CD4-positive, alpha-beta T cell treated with Interleukin-10 for 1 hour (primary cell): ENCODE measurements at places on chromosomes 5 and 9.

DNA sequence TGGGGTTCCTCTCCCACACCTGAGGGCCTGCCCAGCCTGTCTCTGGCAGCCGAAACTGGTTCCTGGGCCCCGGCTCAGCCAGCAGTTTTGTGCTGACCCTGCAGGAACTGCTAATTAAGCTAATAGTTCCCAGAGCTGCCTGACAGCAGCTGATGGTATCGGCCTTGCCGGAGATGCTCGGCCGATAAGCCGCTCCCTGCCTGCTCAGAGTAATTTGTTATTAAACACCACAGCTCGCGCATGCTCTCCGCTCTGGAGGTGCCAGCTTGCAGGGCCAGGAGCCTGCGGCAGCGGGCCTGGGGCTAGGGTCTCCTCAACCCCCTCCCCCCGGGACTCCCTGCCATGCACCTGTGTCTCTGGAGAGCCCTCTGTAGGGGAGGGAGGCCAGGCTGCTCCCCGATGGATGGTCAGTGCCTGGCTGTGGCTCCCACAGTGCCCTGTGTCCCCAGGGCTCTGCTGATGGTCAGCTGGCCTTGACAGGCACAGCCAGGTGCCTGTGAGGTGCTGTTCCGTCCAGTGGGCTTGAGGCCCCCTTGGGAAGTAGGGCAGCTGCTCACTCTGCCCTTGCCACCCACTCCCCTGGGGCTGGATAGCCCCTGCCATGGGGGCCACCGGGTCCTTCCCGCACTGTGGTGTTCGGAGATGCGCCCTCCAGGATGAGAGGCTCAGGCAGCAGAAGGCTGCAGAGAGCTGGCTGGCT lies 41.7 kb downstream of the RXRA start:
- DNase-seq, result no peak

DNA sequence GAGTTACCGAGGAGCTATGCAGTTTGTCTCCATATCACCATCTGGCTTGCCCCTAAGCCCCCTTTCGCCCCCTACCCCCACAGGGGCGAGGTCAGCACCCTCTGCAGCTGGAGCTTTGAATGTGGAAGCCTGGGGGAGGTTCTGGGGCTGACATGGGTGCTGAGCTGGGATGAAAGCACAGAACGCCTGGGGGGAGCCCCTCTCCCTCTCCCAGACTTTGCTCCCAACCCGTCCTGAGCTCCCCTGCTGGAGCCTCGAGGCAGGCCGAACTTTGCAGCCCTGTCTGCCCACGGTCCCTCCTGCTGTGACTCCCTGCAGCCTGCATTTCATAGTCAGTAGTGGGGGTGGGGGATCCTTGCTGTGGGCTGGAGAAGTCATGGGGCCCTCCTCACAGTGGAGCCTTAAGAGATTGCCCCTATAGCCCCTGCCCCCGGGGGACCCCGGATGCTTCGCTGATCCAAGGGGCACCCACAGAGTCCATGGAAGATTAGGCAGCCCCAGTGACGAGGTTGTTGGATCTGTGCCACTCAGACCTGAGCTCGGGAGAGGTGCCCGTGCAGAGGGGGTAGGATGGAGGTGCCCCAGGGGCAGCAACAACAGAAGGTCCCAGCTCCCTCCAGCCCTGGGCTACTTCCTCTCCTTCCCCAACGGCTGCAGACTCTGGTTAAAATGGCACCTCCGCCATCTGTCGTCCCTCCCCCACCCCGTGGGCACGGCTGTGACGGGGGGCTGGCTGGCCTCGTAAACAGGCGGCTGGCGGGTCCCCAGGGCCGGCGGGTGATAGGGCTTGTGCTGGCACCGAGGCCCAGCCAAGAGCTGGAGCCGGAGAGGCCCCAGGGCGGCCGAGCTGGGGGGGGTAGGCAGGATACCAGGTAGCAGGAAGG lies 162.0 kb downstream of the C9orf50 start:
- peak; percentile 25 for DNase-seq

DNA sequence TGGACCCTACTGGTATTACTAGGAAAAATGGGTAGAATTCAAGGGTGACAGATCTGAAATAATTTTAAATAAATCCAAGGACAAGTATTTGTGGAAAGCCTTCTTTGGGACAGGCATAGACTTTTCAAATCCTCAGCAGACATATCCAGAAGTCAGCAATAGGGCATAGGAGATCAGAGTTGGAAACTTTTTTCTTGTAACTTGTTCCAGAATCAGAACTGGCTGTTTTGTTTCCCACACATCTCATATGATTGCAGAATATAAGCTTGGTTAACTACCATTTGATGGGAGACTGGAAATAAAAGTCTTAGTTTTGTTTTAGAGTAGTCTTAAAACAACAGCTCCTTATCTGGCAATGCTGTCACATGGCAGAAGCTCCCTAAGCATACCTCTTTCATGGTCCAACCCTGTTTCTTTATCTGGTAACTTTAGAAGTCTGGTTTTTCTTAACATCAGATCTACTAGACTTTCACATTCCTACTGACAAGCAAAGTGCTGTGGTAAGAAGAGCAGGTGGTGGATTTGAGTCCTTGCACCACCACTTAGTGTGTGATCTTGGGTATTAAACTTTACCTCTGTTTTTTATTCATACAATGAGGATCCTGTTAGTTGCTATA lies 25.1 kb downstream of the XRCC4 start:
- DNase-seq, result no peak

- peak; percentile 64 for DNase-seq
Observed at GRCh38 chr9:136726631-136727191, 14.3 kb downstream of the DIPK1B start.

DNA sequence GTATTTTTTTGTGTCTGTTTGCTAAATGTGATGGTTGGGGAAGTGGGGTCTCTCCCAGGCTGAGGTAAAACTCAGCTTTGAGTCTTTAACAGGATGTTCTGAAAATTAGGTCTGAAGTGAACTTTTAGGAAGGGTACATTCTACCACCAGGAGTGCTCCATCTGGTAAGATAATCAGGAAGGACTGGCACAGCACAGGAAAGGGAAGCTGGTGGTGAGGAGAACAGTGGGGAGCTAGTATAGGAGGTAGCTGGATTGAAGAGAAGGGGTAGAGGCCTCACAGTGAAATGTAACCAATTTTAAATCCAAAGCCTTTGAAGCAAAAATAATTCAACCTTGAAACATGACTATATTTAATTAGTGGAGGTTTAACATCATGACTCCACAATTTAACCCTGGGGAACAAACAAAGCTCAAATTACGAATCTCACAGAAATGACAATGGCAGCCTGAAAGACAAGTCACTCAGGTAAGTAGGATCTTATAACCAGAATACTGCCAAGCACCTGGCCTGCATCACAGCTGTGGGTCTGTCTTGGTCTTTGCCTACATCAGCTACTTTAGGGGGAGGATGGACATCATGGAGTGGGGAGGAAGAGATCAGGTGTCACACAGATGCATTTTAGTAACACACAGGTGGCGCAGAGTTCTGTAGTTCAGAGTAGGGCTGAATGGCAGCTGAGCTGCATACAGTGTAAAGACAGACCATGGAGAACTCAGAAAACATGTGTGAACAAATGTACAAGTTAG lies 445.3 kb downstream of the DMRT2 start:
- no peak for DNase-seq

- DNase-seq, result no peak
Observed at GRCh38 chr9:21653091-21653490, 149.3 kb upstream of the MTAP start.

DNA sequence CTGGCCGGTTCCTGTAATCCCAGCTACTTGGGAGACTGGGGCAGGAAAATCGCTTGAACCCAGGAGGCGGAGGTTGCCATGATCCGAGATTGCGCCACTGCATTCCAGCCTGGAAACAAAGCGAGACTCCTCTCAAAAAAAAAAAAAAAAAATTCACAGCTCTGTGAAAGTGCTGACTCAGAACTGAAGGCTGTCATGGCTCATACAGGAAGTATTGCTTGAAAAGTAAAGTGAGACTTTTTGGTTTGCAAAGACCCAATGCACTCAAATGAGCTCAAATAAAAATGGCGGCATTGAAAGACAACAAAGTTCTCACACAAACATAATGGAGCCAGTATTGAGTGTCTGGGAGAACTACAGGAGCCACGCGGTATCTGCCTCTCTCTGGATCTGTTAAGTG lies 202.1 kb downstream of the FBXL7 start:
- DNase-seq, result no peak

- DNase-seq, result no peak
Observed at GRCh38 chr9:131048332-131048731, 39.4 kb downstream of the LAMC3 start.

- DNase-seq, result no peak
Observed at GRCh38 chr5:149125386-149125891, 15.9 kb upstream of the ABLIM3 start.

- DNase-seq, result no peak
Observed at GRCh38 chr5:34900652-34901051, 14.7 kb downstream of the RAD1 start.

DNA sequence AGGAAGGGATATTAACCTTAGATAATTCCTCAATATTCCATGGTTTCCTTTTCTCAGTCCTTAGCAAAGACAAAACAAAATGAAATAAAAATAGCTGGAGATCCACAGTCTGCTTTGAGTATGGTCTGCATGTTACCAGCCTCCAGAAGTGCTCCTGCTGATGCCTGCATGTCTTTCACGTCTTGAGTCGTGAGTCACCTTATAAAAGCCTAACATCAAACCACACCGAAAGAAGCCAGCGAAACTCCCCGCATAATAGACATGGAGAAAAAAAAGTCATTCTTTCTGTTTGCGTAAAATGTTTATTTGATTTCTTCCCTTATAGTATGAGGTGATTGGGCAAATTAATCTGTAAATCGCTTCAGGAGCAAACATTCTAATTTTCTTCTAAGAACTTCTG lies 380.5 kb downstream of the SLCO4C1 start:
- no peak for DNase-seq

DNA sequence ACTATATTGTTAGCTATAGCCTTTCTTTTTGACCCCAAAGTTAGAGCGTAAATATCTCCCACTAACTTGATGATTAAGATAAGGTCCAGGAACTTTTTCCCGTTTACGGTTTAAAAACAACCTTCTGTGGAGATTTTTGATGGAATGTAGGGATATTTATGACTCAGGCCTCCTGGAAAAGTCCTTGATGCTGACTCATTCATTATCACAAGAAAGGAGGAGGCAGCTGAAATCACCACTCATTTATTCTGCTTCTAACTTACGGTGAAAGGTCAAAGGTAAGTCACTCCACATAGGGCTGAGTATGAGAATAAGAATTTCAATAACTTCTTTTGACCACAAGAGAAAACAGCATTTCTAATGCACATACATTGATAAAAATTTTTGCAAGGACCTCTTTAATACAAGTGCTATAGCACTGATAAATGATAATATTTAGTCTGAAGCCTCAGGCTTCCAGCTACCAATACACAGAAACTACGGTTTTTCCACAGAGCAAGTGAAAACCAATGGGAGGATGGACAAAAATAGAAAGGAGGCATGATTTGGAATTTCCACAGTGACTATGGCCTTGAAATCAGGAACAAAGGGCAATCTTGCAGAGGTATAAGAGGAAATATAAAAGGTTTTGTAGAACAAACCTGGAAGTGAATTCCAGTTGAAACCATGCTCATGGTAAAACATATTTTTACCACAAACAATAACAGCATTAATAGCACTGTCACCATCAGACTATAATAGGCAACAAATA lies 146.5 kb downstream of the PPP2R2B start:
- no peak for DNase-seq
